ENCODE measurements at places on chromosomes 6 and 20.

- DNase-seq: peak; percentile 33
Measured at GRCh38 chr6:41733360-41733706, 2.1 kb downstream of the TFEB start.

DNA sequence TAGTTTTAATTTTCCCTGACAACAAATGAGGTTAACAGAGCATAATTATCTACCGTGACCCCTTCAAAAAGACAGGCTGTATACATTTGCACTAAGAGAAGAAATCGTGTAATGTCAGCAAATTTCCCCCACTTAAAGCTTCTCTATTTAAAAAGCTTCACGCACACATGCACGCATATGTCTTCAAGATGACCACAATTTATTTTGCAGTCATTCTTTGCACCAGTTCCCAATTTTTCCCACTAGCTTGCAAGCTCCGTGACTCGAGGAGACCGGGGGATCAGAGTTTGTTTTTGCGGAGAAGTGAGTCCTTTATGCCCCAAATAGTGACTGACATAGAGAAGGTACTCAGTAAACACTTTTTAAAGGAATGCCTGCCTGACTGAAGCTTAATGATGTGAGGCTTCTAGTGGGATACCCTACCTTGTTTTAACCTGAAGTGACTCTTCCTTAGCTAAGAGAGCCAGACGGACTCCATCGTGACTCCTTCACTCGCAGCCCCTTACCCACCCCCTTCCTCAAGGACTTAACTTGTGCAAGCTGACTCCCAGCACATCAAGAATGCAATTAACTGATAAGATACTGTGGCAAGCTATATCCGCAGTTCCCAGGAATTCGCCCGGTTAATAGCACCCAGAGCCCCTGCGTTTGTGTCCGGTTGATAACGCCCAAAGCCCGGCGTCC lies 9.3 kb upstream of the NQO2 start:
- no peak for DNase-seq

DNA sequence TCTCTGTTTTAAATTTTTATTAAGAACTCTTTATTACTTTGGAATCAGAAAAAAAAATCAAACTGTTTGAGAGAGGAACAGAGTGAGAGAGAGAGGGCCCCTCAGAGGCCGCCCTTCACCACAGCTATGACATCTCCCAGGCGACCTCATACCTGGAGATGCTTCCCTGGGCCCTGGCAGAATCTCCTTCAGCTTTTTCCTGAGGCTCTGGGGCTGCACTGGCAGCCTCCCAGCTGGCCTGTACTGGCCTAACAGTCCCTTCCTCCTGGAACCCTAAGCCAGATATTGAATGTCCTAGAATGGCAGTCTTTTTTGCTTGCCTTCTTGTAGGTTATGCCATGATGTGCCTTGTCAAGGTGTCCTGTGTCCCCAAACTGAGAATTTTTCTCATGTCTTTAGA lies 13.7 kb downstream of the ABHD12 start:
- DNase-seq: no peak

DNA sequence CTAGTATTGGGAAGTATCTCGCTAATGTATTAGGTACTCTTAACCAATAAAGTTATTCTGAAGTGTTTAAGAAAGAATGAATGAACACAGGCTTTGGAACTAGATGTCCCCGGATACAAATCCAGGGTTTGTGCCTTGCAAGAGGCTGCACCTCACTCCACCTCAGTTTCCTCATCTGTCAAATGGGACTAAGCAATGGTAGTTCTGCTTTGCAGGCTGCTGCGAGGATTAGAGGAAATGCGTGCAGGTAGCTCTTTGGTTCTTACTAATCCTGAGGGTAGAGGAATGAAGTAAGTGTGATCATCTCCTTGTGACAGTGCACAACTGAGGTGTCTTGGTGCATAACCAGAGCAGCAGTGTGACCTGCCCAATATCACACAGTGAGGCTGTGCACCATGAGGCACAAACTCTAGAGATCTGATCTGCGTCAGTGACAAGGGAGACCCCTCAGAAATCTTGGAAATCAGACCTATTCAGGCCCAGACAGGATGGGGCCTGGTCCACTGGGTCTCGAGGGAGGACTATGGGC lies 26.7 kb downstream of the ADA start:
- DNase-seq: no peak

DNA sequence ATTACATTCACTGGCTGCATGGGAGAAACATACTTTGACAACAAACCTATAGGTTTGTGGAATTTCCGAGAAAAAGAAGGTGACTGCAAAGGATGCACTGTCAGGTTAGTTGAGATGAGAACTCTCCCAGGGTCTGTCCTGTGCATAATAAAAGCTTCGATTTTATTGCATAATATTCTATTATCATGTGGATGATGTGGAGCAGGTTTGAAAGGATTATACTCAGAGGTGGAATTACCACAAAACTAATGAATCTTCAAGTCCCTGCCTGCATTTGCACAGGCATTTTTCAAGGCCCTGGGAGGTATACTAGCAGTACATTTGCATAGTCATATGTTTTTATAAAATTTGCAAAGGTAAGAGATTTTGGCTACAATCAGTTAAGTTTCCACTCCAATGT lies 249.8 kb downstream of the ARHGAP18 start:
- DNase-seq: no peak

- DNase-seq: no peak
Measured at GRCh38 chr6:96649926-96650325, 87.0 kb downstream of the FHL5 start.

DNA sequence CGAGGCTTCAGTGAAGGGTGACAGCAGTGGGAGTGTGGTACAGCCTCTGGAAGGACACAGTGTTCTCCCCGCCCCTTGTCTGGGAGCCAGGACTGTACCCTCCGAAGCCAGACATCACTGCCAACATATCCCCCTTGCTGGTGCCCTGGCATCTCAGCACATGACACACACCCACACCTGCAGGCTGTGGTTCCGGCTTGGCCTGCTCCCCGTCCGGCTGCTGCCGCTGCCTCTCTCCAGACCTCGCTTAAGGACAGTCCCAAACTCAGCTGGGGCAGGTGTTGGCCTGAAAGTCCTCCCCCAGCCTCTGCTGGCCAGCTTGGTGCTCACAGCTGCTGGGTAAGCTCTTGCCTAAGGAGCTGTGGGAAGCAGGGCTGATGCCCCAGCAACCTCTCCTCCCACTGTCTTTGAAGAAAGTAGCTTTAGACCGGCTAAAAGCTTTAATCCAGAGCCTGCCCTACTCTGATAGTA lies 7.0 kb downstream of the EMILIN3 start:
- no peak for DNase-seq

DNA sequence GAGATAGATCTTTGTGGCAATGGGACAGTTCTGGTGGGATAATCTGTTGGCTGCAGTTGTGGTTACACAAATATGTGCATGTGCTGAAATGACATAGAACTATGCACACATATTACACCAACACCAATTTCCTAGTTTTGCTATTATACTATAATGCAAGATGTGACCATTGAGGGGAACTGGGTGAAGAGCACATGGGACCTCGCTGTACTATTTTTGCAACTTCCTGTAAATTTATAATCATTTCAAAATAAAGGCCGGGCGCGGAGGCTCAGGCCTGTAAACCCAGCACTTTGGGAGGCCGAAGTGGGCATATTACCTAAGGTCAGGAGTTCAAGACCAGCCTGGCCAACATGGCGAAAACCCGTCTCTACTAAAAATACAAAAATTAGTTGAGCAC lies 8.7 kb downstream of the ARMC12 start:
- no peak for DNase-seq

DNA sequence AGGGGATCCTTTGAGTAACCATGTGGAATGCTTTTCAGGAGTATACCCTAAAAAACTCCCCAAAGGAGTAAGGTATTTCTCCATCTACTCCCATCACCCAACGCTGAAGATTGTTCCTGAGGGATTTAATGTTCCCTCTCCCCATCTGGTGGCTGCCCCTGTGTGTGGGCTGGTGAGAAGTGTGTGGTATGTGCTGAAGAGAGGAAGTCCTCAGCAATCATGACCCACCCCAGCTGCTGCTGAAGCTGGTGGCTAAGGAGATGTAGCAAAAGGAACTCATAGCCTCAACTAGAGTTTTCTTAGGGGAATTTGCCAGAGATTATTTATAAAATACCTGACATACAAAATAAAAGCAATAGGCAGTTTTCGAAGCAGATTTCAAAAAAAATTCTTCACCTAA lies 114.3 kb upstream of the JAG1 start:
- DNase-seq: no peak

DNA sequence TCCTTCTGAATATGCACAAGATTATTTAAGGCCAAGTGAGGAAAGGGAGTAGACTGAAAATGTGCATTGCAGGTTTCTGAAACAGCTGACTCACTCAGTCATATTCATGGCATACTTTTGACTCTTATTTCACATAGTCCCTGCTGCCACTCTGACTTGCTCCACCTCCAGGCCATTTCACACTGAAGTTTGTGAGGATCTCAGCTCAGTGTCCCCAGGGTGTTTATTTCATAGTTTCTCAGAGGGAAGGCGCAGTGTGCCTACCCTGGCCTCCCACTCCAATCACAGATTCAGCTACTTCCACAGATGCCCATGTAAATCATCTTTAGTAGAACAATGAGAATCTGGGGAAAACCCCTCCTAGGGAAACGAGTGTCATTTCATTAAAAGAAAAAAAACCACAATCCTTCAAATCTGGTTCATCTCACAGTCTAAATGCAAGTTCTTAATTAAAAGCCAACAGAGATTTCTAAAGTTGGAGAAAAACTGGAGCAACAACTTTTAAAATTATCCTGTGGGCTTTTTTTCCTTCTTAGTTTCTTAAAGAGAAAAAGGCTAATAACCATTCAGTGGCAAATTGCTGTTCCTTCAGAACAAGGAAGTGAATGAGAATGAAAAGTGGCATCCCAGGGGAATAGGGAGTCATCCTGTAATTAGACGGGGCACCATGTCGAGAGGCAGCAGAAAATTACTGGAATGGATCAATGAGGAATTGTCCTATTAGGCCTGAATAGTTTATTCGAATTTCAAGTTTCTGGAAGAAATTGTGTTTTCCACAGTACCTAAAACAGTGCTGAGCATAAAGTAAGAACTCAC lies 133.6 kb downstream of the TFAP2B start:
- DNase-seq: no peak

GRCh38 chr6:168718821-168719475 lies 278.0 kb downstream of the SMOC2 start:
- DNase-seq: no peak

GRCh38 chr6:105994591-105995390 lies 91.3 kb upstream of the PRDM1 start:
- peak; percentile 92 for DNase-seq

DNA sequence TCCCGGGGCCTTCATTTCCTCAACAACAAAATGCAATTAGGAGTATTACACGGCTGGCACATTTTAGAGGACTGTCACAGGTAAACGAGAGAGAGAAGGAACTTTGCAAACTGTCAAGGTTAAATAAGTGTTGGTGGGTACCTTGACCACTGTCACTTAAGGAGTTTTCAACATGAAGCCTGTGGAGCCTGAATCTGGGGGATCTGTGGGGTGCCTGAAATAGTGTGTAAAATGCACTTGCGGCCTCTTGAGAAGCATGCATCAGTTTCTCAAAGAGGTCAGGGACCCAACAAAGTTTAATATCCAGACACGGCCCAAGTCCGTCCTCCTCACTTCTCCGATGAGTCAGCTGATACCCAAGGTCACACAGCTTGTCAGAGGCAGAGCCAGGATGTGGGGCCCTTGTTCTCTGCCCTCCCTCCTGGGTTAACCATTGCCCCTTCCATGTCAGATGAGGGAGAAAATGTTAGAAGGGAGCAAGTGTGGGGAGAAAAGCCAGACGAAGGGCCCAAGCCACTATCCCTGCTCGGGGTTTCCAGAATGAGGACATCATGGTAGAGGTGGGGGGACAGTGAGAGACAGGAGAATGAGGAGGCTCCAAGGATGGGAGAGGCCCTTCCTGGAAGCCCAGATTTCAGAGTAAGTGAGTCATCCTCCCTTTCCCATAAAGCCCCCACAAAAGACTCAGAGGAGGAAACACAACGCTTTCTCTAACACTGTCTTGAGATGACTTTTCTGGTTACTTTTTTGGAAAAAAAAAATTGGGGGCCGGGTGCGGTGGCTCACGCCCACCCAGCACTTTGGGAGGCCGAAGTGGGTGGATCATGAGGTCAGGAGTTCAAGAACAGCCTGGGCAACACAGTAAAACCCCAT lies 42.2 kb downstream of the C6orf132 start:
- DNase-seq: peak; percentile 50
